Kidney epithelial cell (primary cell): ENCODE measurements at places on chromosomes 3 and 15.

DNA sequence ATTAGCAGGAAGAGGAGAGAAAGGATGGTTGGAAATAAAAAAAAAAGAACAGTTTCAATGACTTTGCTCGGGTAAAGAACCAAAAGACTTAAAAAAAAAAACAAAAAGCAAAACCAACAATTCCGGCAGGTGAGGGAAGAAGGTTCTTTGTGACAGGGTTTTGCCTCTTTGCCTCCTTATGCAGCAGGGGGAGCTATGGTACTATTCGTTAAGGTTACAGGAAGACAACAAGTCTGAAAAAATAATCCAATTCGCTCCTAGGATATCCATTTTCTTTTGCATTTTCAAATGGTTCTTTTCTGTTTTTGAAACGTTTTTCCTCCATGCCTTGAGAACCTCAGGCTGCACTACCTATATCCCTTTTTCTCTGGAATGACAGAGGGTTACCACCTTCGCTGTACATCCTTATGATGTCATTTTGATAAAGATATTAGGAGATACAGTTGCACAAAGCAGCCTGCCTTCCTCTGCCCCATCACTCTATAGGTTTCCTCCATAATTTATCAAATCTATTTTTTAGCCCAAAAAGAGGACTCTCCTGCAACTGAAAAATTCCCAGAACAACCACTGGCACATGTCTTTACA is 55.0 kb downstream of the CFAP20DC start:
- DNase-seq: peak; percentile 47

DNA sequence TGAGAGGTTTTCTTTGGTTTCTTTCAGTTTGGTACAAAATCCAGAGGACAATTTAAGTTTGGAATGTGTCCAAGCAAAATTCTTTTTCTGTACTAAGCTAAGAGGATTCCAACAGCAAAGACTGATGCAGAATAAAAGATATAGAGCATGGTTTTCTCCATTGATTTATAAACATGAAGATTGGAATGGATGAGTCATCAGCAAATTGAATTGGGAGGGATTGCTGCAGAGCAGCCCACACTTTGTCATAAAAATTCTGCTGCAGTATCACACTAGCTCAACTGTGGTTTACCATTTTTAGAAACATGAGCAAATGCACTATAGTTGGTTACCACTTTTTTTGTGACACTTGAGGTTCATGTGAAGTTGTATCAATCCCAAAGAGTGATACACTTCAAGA is 16.1 kb upstream of the LARP6 start:
- DNase-seq: no peak

DNA sequence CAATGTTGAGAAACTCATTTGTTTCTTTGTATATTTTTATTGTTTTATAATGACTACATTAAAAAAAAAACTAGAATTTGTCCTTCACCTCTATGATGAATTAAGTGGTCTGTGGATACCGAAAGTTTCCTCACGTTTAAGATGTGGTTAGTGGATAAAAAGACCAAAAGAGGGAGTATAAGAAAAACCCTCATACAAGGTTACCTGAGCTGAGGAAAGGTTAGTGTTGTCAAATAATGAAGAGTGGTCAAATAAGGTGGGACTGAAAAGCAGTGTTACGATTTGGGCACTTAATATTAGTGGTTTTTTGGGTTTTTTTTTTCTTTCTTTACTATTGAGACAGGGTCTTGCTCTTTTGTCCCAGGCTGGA is 21.2 kb downstream of the RASA2 start:
- no peak for DNase-seq

- DNase-seq: no peak
Observed at GRCh38 chr15:20106026-20106425, 435.6 kb downstream of the GOLGA6L6 start.

DNA sequence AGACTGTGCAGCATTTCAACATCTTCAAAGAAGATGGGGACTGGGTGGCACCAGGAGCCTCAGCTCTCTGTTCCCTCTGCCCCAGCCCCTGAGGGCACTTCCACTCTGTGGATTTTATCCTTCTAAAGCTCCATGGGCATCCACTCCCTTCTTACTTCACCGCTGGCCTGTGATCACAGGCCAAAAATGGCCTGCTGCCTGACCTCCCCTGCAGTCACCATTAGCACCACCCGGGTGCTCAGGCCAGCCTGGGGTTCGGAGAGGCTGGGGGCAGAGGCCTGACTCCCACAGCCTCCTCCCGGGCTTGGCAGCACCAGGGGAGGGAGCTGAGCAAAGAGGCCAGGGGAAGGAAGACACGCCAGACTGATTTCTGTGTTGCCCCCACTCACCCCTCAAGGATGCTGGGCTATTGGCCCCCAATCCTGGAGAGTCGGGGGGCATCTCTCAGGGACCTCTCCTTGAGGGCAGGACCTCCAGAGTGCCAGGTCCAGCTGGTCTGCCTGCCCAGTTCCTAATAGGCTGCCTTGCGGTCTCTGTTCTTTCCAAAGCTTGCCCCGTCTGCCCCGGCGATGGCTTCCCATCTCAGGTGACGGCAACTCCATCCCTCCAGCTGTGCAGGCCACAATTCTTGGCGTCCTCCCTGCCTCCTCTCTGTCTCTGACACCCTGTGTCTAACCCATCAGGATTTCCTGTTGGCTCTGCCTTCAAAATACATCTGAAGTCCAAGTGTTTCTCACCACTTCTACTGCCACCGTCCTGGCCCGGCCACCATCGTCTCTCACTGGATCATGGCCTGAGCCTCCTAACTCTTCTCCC is 67.1 kb downstream of the EXOG start:
- no peak for DNase-seq

- no peak for DNase-seq
Observed at GRCh38 chr15:90489514-90489913, 40.2 kb upstream of the CRTC3 start.

GRCh38 chr3:48776854-48777253 is 59.8 kb upstream of the IP6K2 start:
- no peak for DNase-seq

- DNase-seq: peak; percentile 65
Observed at GRCh38 chr3:171132873-171133272, 106.4 kb upstream of the SLC2A2 start.

- no peak for DNase-seq
Observed at GRCh38 chr15:68389041-68389930, 42.7 kb downstream of the ITGA11 start.

- DNase-seq: no peak
Observed at GRCh38 chr3:82384181-82384580, 622.7 kb upstream of the GBE1 start.

DNA sequence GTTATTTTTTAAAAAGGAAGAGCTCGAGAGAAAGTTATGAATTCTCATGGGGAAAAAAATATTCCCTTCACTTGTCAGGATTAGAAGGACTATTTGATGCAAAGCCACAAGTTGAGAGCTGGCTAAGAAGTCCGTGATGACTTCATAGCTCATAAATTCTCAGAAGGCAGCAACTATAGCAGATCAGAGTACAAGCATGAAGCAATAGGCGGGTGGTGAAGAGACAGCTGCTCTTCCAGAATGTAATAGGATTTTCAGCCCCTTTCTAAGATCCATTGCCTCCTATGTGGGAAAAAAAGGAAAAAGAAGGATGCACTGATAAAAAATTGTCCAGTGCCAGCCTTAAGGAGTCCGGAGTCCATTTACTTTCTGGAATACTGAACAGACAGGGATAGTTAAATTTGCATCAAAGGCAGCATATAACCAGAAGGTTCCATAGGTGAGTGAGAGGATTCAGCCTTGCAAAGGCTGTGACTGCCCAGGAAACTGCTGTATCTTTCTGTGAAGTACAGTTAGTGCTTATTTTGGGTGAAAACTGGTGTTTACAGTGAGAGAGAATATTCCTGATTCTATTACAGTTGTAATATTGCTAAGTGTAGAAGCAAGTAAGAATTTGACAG is 929.5 kb upstream of the ALCAM start:
- peak; percentile 63 for DNase-seq

- DNase-seq: no peak
Observed at GRCh38 chr3:97515076-97515475, 249.5 kb upstream of the ARL6 start.

DNA sequence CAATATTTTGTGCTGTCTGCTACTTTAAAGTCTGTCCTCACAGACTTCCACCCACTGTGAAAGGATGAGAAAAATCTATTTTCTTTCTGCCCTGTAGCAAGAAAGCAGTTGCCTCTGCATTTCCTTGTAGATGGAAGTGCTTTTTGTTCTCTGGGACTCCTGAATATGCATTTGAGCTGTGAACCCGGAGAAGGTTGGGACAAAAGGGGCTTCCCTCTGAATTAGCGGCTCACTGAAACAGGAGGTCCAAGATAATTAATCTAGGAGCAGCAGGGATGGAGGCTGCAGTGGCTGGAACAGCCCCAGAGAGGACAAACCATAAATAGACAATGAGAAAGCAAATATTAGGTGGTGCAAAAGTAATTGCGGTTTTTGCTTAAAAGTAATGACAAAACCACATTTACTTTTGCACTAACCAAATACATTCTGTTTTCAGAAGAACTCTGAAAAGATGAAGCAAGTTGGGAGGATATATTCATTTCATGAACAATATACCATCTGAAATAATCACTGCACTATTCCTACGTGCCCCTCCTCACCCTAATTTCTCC is 143.4 kb upstream of the KBTBD8 start:
- no peak for DNase-seq

GRCh38 chr15:90877996-90878395 is 6.3 kb upstream of the FES start:
- no peak for DNase-seq

DNA sequence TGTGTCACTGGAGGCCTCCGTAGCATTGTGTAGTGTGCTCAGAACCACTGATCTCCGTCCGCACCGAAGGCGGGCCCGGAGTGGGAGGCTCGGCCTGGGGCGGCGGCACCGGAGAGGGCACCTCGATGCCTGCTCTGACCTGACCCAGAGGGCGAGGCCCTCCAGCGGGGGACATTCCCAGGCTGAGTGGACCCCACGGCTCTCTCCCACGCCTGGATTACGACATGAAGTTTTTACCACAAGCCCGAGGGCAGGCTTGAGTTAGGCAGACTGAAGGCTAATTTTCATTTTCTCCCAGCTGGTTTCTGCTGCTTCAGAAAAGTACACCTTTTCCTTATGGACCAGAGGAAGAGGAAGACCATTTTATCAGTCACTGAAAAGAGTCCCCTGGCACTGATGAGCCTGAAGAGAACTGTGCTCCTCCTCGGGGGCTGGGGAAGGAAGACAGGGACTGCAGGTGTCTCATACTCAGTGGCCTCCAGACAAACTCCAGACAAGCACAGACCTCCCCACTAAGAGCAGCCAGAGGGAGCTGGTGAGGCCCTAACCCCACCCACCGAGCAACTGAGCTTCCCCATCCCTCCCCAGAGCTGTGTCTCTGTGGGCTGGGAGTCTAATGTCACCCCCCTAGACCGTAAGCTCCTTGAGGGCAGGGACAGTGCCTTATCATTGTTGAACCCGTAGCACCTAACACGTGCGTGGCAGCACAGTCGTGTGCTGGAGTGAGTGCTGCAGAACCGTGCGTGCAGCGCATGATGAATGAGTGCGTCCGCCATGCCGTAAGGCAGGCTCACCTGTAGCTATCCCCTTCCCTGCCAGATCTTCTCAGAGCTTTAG is 74.5 kb upstream of the BLM start:
- no peak for DNase-seq

- DNase-seq: no peak
Observed at GRCh38 chr3:27585429-27585828, 101.2 kb upstream of the SLC4A7 start.

DNA sequence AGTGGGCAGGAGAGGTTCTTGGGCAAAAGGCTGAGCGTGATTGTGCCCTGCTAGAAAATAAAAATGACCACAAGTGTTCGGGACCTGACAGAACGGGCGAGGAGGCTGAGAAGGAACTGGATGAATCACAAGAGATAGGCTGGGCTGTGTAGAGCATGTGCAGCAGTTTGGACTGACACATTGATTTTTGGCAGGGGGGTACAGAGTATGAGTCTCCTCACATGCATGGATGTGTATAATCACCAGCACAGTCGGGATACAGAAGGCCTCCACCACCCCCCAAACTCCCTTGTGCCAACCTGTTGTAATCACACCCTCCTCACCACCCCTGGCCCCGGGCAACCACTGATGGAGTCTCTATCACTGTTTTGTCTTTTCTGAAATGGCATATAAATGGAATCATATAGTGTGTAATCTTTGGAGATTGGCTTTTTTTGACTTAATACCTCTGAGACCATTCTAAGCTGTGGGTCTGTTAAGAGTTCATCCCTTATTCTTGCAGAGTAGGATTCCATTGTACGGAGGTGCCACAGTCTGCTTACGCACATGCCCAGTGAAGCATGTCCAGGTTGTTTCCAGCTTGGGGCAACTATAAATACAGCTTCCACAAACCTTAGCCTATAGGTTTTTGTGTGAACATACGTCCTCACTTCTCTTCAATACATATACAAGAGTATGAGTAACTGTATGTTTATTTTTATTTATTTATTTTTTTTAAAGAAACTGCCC is 438.8 kb downstream of the FOXP1 start:
- DNase-seq: no peak

- DNase-seq: no peak
Observed at GRCh38 chr3:183339461-183340086, 86.5 kb downstream of the B3GNT5 start.

DNA sequence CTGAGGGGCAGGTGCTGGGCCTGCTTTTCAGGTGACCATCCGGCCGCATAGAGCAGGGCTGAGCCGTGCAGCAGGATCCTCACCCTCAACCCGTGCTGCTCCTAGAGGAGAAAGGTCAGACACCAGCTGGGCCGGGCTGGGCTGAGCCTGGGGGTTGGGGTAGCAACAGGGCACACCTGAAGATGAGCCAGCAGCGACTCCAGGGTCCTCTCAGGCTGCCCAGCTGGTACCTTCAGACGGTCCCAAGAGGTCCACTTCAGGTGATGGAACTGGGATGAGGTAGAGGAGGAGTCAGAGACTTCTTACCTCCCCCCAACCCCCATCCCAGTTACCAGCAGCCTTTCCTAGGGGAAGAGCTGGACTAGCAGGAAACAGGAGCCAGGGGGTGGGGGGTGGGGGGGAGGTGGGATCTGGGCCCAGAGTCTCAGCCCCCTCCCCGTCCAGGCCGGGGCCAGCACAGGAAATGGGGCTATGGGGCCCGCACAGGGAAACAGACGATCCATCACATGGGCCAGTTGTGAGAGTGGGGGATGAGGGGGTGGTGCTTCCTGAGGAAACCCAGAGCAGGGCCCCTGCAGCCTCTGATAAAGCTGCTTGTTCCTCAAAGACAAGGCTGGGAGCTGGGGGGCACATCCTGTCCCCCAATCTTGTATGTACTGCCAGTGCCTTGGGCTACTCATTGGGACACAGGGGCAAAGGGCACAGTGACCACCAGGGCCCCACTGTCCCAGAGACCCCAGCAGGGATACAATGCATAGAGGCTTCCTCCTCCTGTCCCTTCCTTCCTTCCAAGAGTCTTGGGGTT is 3.0 kb downstream of the INKA1 start:
- DNase-seq: no peak

- DNase-seq: no peak
Observed at GRCh38 chr3:18425641-18426257, 610 bp upstream of the SATB1 start.
